T-cell (primary cell): ENCODE measurements at places on chromosomes 6 and 20. TPM values are rescaled to one million over a fixed set of nuclear protein-coding genes. Genes with fewer than 3 reads are reported as not detected.

- DNase-seq: no peak
These were observed 371.8 kb upstream of the SULF2 start for GRCh38 chr20:48156951-48157700.

The HFE gene
- total RNA-seq: 2.0 TPM

The ATP6V1G2 gene
- total RNA-seq: 3.1 TPM

DNA sequence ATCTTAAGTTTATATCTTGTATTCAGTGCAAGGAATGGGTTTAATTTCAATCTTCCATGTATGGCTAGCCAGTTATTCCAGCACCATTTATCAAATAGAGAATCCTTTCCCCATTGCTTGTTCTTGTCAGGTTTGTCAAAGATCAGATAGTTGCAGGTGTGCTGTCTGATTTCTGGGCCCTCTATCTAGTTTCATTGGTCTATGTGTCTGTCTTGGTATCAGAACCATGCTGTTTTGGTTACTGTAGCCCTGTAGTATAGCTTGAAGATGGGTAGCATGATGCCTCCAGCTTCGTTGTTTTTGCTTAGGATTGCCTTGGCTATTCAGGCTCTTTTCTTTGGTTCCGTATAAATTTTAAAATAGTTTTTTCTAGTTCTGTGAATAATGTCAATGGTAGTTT, 200.0 kb downstream of the MANEA start:
- no peak for DNase-seq

- DNase-seq: no peak
These were observed 533.6 kb downstream of the HAO1 start for GRCh38 chr20:7406671-7407070.

DNA sequence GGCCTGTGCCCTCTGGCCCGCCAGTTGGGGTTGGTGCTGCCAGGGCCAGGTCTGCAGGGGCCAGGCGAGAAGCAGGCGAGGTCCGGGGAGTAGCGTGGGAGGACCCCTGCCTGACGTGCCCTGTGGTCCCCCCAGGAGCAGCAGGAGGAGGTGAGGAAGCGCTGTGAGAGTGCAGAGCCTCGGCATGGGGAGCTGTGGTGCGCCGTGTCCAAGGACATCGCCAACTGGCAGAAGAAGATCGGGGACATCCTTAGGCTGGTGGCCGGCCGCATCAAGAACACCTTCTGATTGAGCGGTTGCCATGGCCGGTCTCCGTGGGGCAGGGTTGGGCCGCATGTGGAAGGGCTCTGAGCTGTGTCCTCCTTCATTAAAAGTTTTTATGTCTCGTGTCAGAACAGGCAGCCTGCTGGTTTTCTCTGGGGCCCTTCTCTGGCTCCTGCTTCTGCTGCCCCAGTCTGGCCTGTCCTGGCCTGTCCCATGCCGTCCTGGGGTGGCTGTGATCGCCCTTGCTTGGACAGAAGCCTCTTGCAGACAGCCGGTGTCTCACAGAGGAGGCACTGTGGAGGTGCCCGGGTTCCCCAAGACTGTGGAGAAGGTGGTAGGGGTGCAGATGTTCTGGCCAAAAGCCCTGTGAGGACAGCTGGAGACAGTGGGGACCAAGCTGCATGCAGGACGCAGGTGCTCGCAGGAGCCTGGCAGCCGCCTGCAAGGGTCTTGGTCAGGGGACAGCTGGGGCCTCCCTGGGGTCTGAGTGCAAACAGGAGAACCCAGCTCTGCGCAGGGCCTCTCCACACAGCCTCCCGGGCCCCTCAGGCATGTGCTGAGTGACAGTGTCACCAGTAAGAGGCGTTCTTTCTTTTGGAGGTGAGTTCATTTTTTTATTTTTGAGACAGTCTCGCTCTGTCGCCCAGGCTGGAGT, 3.0 kb upstream of the C20orf204 start:
- DNase-seq: no peak

The ESR1 gene
- 5.9 TPM for total RNA-seq

GRCh38 chr20:58366866-58367265, 22.2 kb upstream of the VAPB start:
- DNase-seq: no peak

- DNase-seq: no peak
These were observed 309.9 kb downstream of the BMP7 start for GRCh38 chr20:56956534-56956933.
